ENCODE measurements at places on chromosomes 11 and 22. TPM values are rescaled to one million over a fixed set of nuclear protein-coding genes. Genes with fewer than 3 reads are reported as not detected.

GRCh38 chr22:36971341-36972125 lies 47.7 kb downstream of the TST start:
- no peak for DNase-seq

DNA sequence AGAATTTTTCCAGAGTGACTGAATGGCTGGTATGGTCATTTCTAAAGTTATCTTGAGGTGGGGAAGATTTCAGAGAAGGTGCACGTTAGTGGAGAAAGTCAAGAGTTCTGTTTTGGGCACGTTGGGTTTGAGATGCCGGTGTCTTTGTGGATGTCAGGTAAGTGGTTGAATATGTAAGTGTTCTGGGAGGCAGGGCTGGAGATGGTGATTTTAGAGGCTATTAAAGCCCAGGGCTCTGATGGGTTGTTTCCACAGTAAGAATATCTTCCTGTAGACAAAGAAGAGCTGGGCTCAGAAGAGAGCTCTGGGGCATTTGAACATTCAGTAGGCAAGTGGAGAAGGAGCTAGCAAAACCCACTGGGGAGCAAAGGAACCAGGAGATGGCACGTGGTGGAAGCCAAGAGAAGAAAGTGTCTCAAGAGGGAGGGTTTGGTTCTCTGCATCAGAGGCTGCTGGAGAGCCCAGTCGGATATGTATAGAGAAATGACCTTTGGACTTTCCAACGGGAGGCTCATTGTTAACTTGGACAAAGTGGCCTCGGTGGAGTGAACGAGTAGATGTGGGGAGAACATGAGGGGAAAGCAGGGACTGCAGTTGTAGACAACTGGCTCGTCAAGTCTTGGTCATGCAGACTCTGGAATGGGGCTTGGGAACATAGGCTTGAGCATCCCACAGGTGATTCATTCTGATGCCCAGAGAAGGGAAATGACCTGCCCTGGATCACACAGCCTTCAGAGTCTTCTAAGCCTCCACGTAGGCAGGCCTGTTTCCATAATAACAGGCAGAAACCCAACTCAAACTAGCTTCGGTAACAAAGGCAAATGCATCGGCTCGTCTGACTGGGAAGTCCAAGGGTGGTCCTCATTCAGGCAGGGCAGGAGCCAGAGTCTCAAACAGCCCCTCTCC lies 98.4 kb upstream of the PARVA start:
- peak; percentile 67 for DNase-seq

Gene GAL
- 15.7 TPM for total RNA-seq

Gene PRRG4
- 21.1 TPM for total RNA-seq

DNA sequence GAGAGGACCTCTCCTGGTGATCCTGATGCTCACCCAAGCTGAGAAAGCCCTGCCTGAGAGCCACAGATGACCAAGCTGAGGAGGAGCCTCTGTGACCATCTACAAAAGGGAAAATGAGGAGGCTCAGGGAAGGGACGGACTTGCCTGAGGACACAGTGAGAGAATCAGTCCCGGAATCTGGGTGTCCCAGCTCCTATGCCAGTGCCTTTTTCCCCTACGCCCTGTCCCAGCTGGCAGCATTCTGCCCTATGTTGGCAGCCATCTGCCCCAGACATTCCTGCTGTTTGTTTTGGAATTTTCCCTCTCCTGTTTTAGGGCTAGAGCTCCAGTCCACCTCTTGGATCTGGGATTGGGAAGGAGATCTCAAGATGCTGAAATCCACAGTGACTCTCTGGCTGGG lies 54.6 kb downstream of the C11orf58 start:
- DNase-seq = no peak

- no peak for DNase-seq
Measured at GRCh38 chr11:91365986-91366585, 858.5 kb upstream of the FAT3 start.

Gene PDE2A
- 57.0 TPM for total RNA-seq

DNA sequence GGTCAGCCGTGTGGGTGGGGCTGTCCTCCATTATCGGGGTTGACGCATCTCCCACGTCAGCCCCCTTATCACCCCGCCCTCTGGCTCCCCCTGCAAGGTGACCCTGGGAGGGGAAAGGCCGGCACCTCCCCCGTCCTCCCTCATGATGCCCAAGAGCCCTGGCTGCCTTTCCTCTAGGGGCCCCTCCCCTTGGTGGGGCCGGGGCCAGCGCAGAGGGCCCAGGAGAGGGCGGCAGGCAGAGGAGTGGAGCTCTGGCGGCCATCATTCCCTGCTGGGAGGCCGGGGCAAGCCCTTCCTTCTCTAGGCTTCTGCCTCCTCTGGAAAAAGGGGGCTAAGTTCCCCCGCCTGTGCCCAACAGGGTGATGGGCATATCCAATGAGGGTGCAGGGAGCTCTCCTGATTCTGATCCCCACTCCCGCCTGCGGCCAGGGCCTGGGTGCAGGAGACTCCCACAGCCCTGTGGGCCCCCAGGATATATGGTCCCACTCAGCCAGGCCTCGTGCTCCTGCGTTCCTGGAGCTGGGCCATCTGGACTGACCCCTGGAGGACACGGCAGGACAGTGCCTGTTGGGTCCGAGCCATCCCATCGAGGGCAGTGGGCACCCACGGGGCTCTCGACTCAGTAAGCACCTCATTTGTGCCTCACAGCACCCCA lies 12.3 kb downstream of the MYRF start:
- no peak for DNase-seq

GRCh38 chr11:72410956-72411355 lies 23.4 kb downstream of the CLPB start:
- no peak for DNase-seq

GRCh38 chr22:25407859-25408229 lies 156.6 kb upstream of the GRK3 start:
- DNase-seq = no peak

Gene OR52E4
- not detected for total RNA-seq

Gene PIK3C2A
- 52.1 TPM for total RNA-seq

DNA sequence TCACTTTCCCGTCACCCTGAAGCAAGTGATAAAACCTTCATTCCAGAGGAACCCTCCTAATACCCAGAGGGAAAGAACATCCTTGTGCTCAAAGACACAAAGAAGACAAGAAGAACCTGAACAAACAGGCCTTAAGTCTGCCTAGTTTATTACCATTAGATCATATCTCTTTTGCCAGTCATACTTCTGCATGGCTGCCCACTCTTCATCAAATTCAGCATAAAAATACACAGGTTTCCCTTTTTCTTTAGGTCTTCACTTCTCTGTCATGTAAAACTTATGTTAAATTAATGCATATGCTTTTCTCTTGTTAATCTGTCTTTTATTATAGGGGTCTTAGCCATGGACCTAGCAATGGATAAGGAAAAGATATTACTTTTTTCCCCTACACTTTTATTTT lies 459.7 kb downstream of the DLG2 start:
- DNase-seq = no peak

GRCh38 chr11:17171916-17172315 lies 35.9 kb downstream of the PIK3C2A start:
- no peak for DNase-seq

DNA sequence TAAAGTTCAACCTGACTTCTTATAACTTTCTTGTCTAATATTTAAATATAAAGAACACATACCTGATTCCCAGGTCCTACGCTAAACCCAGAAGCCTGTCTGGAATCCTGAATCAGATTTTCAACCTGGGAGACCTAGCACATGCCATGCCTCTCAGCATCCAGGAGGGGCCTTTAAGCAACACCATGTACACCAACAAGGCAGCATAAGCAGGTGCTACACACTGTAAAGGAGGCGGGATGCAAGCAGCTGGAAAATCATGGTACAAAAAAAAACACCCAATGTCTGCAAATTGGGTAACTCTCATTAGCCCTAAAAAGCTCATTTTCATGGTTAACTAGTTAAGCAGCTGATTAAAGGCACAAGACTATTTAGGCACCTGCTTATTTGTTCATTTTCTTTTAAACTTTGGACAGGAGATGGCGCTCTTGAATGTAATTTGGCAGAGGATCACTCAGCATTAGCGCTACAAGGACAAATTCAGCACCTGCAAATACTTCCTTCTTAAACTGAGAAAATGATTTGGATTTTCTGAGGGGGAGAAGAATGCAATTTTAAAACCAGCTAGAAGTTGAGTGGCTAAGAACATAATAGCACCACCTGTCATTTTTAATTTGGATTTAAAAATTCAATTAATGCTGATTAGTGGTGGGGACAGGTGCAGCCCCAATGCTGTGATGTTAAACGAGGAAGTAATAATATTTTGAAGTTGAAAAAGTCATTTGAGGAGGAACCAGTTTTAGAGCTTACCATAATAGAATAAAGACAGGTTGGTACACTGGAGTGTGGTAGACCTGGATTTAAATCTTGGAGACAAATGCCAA lies 104.0 kb downstream of the FAR1 start:
- no peak for DNase-seq

Gene SHANK2
- total RNA-seq = 11.0 TPM

DNA sequence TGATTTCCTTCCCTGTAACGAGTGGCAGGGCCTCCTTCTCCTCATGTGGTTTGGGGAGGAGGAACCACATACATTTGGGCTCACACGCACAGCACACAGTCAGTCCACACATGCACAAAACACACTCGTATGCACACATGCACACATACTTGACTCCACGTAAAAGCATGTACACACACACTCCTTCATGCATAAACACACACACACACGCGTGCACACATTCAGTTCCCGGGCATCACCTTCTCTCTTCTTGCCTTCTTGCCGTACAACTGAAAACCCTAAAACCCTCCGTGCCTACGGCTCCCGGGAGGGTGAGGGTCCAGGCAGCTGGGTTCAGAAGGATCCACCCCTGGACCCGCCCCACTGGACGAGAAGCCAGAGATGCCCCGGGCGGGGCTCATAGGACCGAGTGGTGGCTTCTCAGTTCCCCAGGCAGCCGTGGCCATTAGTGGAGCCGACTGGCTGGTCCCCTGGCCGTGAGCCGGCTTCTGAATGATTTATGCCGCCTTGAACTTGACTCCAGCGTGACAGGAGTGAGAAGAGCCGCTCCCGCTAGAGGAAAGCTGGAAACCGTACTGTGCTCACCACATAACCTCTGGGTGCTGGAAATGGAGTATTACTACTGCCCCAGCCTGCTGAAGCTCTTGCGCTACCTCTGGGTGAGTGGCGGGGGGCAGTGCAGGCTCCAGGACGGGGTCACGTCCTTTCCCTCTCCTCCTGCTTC lies 117.4 kb downstream of the KIAA1671 start:
- no peak for DNase-seq

DNA sequence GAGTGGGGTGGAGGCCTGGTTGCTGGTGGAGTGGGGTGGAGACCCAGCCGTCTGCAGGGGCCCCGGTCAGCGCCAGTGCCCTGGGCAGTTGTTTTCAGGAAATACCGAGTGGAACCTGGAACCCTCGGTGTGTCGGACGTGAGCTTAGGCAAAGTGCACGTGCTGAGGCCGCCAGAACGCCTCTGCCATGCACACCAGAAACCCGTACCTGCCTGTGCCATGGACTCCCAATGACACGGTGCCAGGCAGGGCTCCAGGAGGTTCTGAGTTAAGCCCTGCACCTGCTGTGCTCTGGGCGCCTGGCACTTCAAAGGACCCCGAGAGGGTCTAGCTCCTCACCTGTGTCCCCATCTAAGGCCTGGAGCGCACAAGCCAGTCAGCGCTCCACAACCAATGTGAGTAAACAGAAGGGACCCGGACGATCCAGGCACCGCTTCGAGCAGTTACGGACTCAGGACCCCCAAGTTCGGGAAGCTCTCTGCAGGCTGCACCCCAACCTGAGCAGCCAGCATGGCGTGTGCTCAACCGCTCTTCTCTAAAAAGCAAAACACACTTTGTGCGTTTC lies 12.3 kb downstream of the TOLLIP start:
- DNase-seq = no peak

Gene MMP3
- not detected for total RNA-seq

DNA sequence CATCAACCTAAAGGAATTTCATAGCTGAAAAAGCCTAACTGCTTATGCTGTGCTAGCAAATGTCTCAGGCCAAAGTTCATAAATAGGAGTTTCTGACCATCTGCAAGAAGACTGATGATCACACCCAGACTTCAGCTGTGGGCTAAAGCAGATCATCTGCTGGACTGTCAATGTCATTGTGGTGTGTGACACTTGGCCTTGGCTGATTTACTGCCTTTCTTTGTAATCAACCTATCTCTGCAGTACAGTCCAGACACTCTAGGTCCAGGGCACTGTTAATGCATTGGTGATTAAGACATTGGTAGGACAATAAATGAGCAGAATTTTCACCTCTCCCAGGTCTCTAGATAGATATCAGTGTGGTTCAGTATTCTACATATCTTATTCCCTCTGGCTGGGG lies 40.3 kb upstream of the SMCO4 start:
- no peak for DNase-seq

Data from vagina (tissue), 2 donors.